ENCODE measurements at places on chromosomes 3 and 15. TPM values are rescaled to one million over a fixed set of nuclear protein-coding genes. Genes with fewer than 3 reads are reported as not detected.

The LRRC15 gene
- total RNA-seq, result not detected

GRCh38 chr15:80643431-80643951 is 51.6 kb upstream of the ABHD17C start:
- DNase-seq, result no peak

The PARP15 gene
- 11.0 TPM for total RNA-seq

The CLDN16 gene
- not detected for total RNA-seq

- DNase-seq, result no peak
Observed at GRCh38 chr3:22907796-22908195, 295.3 kb upstream of the UBE2E2 start.
